Activated naive CD8-positive, alpha-beta T cell treated with anti-CD3 and anti-CD28 coated beads for 36 hours (primary cell): ENCODE measurements at places on chromosomes 13 and 19. TPM values are rescaled to one million over a fixed set of nuclear protein-coding genes. Genes with fewer than 3 reads are reported as not detected.

DNA sequence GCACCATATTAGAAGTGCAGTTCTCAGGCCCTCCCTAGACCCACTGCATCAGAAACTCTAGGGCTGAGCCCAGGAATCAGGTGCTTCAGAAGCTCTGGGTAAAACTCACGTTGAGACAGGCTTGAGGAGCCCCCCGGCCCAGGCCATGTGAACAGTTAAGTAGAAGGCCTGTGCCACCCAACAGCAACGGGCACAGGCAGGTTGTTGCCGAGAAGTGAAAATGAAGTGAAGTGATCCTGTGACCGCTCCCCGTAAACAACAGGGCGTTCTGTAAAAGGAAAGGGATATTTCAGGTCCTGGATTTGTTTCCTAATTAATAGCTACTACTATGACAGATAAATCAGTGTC, 128.8 kb downstream of the ATP11A start:
- DNase-seq, result no peak
- no peaks in the 10 kb centered on the region for H3K4me1 ChIP-seq
- no peaks in the 10 kb centered on the region for H3K27me3 ChIP-seq
- no peak overlapping the region for H3K27ac ChIP-seq
- H3K36me3 ChIP-seq, result peaks cover 42% of the 10 kb centered on the region

GRCh38 chr19:5154129-5154798, 185.4 kb downstream of the KDM4B start:
- DNase-seq, result peak; percentile 47
- H3K36me3 ChIP-seq, result peaks cover 7% of the 10 kb centered on the region
- H3K4me3 ChIP-seq, result no peak overlapping the region
- H3K27ac ChIP-seq, result peak overlapping the region; percentile 20
- H3K4me1 ChIP-seq, result peaks cover 1% of the 10 kb centered on the region
- no peaks in the 10 kb centered on the region for H3K27me3 ChIP-seq

SPACA4 gene
- not detected for total RNA-seq

DNA sequence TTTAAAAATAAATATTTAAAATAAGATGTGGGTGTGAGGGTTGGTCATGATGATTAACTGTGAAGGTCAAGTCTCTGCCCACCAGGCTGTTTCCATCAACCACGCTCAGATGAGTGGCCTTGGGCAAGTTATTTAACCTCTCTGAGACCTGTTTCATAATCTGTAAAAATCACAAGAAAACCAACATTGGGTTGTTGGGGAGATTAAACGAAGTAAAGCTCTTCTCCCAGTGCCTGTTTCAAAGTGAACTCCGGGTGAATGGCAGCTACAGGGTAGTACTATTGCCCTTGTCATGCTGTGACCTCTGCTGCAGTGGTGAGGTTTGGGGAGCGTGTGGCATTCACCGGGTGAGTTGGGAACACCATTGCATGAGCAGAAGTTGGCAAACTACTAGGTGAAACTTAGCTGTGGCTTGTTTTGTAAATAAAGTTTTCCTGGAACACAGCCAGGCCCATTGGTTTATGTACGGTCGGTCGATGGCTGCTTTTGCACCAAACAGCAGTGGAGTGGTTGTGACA, 153.2 kb downstream of the USP12 start:
- H3K4me3 ChIP-seq, result no peak overlapping the region
- H3K36me3 ChIP-seq, result no peaks in the 10 kb centered on the region
- no peak for DNase-seq
- H3K27ac ChIP-seq, result no peak overlapping the region
- no peaks in the 10 kb centered on the region for H3K4me1 ChIP-seq
- no peaks in the 10 kb centered on the region for H3K27me3 ChIP-seq

CLEC4G gene
- not detected for total RNA-seq

GRCh38 chr19:33948651-33949335, 152.1 kb downstream of the KCTD15 start:
- H3K27ac ChIP-seq, result no peak overlapping the region
- H3K36me3 ChIP-seq, result no peaks in the 10 kb centered on the region
- H3K4me1 ChIP-seq, result no peaks in the 10 kb centered on the region
- DNase-seq, result no peak

CCDC8 gene
- total RNA-seq, result 0.08 TPM

DNA sequence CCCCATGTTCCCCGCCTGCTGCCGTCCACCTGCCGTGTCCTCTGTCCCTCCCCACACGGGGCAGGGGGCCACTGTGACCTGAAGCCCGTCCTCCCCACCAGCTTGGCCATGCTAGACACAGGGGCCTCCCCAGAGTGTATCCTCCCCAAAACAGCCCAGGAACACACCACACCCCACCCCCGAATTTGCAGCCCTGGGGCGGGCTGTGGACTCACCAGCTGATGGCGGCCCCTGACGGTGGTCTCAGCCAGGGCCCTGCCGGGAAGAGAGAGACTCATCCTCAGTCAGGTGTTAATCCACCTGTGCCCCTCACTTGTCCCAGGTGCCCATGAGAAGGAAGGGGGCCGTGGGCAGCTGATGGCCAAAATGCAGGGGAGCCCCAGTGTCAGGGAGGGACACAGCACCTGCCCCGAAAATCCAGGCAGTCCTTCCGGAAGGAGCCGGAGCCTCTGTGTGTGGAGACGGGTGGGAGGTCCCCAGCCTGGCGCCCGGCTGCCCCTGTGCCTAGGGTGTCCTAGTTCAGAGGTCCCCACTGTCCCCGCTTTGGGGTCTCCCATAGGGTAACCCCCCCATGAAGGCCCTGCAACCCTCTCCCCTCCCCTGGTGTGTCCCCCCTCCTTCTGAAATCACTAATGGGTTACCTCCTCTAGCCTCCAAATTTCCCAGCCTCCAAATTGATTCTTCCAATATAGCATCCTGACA, 39.3 kb upstream of the TCF3 start:
- H3K27me3 ChIP-seq, result peaks cover 70% of the 10 kb centered on the region
- H3K4me1 ChIP-seq, result no peaks in the 10 kb centered on the region
- DNase-seq, result no peak
- no peak overlapping the region for H3K27ac ChIP-seq
- H3K4me3 ChIP-seq, result no peak overlapping the region

- H3K27me3 ChIP-seq, result peaks cover 14% of the 10 kb centered on the region
- H3K4me1 ChIP-seq, result peaks cover 12% of the 10 kb centered on the region
- peak; percentile 9 for DNase-seq
- no peaks in the 10 kb centered on the region for H3K36me3 ChIP-seq
- peak overlapping the region; percentile 71 for H3K27ac ChIP-seq
- peak overlapping the region; percentile 83 for H3K4me3 ChIP-seq
Observed at GRCh38 chr13:20230913-20231838, 943 bp downstream of the GJB6 start.

ZNF835 gene
- total RNA-seq, result 5.2 TPM

ESD gene
- total RNA-seq, result 142 TPM

- H3K4me1 ChIP-seq, result no peaks in the 10 kb centered on the region
- H3K27ac ChIP-seq, result no peak overlapping the region
- H3K4me3 ChIP-seq, result no peak overlapping the region
- H3K27me3 ChIP-seq, result no peaks in the 10 kb centered on the region
- H3K36me3 ChIP-seq, result no peaks in the 10 kb centered on the region
- peak; percentile 0 for DNase-seq
Observed at GRCh38 chr13:62643007-62643483, 1227.4 kb upstream of the PCDH20 start.

- no peaks in the 10 kb centered on the region for H3K36me3 ChIP-seq
- H3K27ac ChIP-seq, result peak overlapping the region; percentile 34
- H3K4me3 ChIP-seq, result peak overlapping the region; percentile 76
- H3K4me1 ChIP-seq, result peaks cover 25% of the 10 kb centered on the region
Observed at GRCh38 chr13:20161275-20161950, 561 bp upstream of the GJA3 start.

- H3K27ac ChIP-seq, result no peak overlapping the region
- H3K27me3 ChIP-seq, result peaks cover 3% of the 10 kb centered on the region
- H3K4me3 ChIP-seq, result no peak overlapping the region
Observed at GRCh38 chr13:113794086-113794485, 35.1 kb downstream of the TMEM255B start.

DNA sequence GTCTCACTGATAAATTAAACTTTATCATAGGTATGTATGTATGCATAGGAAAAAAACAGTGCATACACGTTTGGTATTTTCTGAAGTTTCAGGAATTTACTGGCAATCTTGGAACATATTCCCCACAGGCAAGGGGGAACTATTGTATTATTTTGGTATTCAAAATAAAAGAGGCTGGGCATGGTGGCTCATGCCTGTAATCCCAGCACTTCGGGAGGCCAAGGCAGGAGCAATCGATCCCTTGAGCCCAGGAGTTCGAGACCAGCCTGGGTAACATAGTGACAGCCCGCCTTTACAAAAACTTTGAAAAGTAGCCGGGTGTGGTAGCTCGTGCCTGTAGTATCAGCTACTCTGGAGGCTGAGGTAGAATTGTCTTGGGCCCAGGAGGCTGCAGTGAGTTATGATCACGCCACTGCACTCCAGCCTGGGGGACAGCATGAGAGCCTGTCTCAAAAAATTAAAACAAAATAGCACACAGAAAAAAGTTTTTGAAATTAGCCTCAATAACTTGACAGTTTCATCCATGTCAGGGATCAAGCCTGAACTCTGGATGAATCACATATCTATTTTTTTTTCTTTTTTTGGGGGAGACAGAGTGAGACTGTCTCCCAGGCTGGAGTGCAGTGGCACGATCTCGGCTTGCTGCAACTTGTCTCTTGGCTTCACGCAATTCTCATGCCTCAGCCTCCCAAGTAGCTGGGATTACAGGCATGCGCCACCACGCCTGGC, 29.1 kb upstream of the HOMER3 start:
- no peak overlapping the region for H3K4me3 ChIP-seq
- no peaks in the 10 kb centered on the region for H3K36me3 ChIP-seq
- no peak overlapping the region for H3K27ac ChIP-seq
- no peak for DNase-seq
- no peaks in the 10 kb centered on the region for H3K4me1 ChIP-seq

APLP1 gene
- total RNA-seq, result 0.88 TPM

DNA sequence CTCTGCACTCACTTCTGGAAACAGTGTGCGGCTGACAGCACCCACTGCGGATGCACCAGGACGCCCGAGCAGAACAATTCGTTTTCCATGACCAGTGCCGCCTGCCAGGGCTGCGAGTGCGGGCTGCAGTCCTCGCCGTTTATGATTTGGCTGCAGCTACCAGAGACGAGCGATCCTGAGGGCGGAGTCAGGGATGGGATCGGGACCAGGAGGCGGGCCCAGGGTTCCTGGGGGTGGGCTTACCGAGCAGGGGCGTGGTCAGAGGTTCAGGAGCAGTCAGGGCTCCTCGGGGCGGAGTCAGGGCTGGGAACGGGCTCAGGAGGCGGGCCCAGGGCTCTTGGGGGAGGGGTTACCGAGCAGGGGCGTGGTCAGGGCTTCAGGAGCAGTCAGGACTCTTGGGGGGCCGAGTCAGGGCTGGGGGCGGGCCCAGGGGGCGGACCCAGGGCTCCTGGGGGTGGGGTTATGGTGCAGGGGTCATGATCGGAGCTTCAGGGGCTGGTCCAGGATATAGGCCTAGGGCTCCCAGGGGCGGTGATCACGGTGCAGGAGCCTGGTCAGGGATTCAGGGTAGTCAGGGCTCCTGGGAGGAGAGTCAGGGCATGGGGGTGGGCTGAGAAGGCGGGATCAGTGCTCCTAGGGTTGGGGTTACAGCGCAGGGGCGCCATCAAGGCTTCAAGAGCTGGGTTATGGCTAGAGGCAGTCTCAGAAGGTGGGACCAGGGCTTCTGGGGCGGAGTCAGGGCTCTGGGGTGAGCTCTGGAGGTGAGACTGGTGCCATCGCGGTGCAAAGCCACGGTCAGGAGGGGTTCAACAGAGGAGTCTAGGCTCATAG, 1.7 kb downstream of the KLK4 start:
- no peak overlapping the region for H3K4me3 ChIP-seq
- DNase-seq, result peak; percentile 51
- H3K4me1 ChIP-seq, result peaks cover 10% of the 10 kb centered on the region

- peaks cover 16% of the 10 kb centered on the region for H3K4me1 ChIP-seq
- no peaks in the 10 kb centered on the region for H3K27me3 ChIP-seq
- H3K27ac ChIP-seq, result no peak overlapping the region
- DNase-seq, result no peak
- peaks cover 3% of the 10 kb centered on the region for H3K36me3 ChIP-seq
- H3K4me3 ChIP-seq, result no peak overlapping the region
Observed at GRCh38 chr13:40231311-40231710, 435.1 kb downstream of the FOXO1 start.

DNA sequence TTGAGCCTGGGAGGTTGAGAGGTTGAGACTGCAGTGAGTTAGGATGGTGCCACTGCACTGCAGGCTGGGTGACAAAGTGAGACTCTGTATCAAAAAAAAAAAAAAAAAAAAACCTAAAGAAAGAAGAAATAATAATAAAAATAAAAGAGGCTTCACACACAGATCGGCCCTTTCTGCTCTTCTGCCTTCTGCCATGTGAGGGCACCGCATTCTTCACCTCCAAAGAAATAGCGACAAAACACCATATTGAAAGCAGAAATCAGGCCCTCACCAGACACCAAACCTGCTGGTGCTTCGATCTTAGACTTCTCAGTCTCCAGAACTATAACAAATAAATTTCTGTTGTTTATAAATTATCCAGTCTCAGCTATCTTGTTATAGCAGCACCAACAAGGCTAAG, 3.0 kb downstream of the ZNF649 start:
- H3K27ac ChIP-seq, result no peak overlapping the region
- peaks cover 6% of the 10 kb centered on the region for H3K27me3 ChIP-seq
- no peak for DNase-seq
- no peak overlapping the region for H3K4me3 ChIP-seq

- H3K4me1 ChIP-seq, result peaks cover 69% of the 10 kb centered on the region
- peaks cover 62% of the 10 kb centered on the region for H3K36me3 ChIP-seq
- H3K27ac ChIP-seq, result peak overlapping the region; percentile 89
- DNase-seq, result no peak
Observed at GRCh38 chr13:99203601-99204579, 3.2 kb downstream of the UBAC2 start.

RNF113B gene
- not detected for total RNA-seq

DNA sequence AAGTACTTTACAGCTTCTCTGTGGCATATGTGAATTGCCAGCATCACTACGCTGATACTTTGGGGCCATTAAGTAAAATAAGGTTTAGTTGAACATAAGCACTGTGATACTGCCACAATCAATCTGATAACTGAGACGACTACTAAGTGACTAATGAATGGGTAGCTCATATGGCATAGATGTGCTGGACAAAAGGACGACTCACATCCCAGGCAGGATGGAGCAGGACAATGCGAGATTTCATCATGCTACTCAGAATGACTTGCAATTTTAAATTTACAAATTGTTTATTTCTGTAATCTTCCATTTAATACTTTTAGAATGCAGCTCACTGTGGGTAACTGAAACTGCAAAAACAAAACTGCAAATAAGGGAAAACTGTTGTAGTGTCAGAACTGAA, 13.6 kb downstream of the CCDC122 start:
- no peaks in the 10 kb centered on the region for H3K4me1 ChIP-seq
- H3K27me3 ChIP-seq, result no peaks in the 10 kb centered on the region
- DNase-seq, result no peak

DNA sequence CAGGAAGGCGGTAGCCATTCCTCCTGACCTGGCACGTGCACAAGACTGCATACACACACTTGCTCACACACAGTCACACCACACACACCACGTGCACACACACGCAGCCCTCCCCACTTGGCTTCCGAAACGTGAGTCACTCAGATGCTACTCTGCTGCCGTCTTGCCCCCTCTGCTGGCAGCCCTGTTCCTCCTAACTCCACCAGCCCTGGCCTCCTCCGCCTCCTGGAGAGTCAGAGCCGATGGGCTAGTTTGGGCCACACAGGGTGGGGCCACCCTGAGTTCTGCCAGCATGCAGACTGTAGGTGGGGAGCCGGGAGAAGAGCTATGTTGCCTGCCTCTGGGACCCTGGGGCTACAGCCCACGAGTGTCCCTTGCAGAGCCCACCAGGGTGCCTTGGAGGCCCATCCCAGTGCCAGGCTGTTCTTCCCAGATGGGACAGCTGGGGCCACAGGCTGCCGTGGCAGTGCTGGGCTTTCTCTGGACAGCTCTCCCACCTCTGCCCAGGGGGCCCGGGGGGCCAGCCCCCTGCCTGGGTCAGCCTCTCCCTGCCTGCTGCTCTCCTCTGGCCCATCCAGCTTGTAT, 12.1 kb downstream of the PIN1 start:
- no peak overlapping the region for H3K27ac ChIP-seq
- peaks cover 28% of the 10 kb centered on the region for H3K36me3 ChIP-seq
- no peak overlapping the region for H3K4me3 ChIP-seq
- peak; percentile 55 for DNase-seq
